ENCODE measurements at places on chromosomes 5 and 9.

DNA sequence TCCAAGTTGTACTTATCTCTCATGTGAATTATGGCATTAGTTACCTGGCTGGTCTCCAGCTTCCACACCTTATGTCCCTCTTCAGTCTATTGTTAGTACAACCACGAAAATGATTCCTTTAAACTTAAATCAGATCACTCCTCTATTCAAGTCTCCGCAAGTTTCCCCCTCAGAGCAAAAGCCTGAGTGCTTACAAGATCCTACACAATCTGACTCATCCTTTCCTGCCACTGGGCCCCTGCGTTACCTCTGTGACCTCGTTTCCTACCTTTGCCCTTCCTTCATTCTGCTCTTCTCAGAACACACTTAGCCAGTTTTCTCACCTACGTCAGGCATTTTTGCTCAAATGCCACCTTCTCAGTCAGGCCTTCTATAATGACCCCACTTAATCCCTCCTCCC is 45.1 kb upstream of the GLIS3 start:
- DNase-seq: no peak

GRCh38 chr5:150377964-150378694 is 20.6 kb downstream of the TCOF1 start:
- DNase-seq: no peak

GRCh38 chr9:120256146-120256545 is 323.8 kb downstream of the CDK5RAP2 start:
- DNase-seq: no peak

DNA sequence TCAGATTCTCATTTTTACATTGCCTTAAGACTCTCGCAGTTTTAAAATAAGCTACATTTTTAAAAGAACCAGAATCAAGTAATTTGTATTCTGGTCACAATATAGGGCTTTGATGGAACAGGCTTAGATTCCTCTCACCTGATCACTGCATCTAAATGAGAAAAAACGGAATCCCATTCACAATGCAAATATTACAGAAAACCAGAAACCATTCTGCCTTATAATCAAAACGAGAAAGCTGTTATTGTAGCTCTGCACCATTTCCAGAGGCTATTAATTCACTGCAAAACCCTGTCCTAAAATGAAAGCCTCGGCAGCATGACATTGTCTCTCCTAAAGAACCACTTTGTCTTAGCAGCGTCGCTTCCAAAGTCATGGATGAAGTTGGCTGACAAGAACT is 116.1 kb upstream of the ZNF366 start:
- DNase-seq: no peak

DNA sequence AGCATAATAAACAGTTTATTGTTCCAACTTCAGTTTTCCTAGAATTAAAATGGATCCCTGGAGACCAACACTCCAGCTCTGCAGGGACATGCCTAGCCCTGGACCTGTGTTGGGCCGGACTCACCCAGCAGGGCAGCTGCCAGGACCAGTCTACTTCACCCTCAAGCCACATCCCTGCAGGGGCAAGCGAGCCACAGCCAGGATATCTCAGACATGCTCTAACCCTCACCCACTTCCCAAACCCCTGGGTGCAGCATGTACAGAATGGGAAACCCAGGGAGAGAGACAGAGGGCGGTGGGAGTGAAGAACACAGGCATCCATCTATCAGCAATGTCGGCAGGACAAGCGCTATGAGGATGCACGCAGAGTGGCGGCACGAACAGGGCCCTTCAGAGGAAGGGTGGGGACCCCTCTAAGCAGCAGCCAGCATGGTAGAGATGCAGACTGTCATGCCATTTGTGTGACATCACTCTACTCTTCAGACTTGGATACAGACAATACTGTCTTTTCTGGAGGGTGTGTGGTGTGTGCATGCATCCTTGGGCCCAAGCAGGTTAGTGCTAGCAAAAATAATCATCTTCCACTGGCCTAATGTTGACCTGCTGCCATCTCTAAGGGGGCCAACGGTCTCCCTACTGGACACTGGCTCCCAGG is 83.1 kb downstream of the SEMA4D start:
- DNase-seq: no peak

DNA sequence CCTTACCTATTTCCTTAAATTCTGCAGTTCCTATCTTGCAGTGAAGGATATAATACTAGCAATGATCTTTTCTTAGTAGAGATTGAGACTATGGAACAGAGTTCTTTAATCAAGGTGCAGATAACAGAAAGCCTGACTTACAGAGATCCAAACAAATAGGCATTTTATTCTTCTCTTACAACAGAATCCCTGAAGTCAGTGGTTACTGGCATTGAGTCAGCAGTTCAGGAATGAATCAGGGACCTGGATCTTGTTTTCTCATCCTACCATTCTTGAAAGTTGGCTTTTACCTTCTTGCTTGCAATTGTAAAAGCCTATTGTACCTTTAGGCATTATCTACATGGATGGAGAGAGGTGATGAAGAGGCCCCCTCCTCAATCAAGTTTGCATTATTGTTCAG is 47.5 kb upstream of the TLE4 start:
- no peak for DNase-seq

GRCh38 chr5:53339962-53340540 is 140.4 kb upstream of the FST start:
- no peak for DNase-seq

DNA sequence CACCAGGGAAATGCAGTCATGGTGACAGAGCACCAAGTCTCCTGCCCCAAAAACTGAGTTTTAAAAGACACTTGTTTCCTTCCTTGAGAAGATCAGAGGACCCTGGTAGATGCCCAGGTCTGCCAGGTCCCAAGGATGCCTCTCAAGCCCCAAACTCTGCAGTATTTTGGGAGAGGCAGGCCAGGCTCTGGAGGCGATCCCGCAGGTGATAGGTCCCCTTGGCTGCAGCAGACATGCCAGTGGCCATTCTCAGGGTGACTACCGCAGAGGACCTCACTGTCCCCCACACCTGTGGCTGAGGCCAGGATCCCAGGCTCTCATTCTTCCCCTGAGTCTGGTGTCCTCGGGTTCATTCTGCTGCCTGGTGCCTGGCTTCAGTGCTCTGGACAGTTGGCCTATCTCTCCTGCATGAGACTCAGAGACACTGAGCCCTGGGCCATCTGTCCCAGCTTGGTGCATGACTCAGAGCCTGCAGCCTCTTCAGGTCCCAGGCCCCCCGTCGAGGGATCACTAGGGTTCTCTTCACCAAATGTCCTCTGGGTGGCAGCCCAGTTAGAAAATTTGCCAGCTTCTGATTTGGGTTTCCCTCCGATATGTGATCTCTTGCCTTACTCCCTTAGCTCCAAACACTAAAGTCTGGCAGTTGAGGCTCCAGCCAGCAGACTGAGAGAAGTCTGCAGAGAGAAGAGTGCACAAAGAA is 59.7 kb upstream of the GARNL3 start:
- no peak for DNase-seq

DNA sequence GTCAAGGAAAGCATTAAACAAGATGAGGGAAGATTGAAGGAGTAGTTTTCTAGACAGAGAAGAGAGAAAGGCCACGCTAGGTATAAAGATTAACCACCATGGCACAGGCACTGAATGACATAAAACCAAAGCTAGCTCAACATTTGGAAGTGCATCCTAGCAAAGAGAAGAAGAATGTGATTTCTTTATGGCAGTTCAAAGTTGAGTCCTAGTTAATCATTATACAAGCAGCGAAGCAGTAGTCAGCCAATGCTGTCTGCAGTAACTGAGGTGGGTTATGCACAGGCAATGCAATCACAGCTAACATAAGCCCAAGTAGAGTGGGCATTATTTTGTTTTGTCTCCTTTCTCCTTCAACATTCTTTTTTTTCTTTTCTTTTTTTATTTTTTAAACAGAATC is 24.0 kb upstream of the ANKRD31 start:
- no peak for DNase-seq

DNA sequence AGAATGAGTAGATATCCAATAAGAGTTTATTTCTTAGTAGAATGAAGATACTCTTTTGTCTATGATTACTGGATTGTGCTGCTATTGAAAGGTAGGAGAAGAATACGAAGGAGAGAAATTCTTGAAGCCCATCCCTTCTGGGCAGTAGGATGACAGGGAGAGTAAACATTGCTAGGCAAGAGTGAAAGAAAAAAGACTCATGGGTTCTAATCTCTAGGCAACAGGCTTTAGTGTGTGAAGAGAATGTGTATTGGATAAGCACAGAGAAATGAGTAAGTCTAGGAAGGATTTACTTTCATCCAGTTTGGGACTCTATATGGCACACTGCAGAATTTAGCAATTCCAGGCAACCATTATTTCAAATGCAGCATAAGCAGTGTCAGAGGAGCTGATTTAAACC is 216.0 kb downstream of the GABRG2 start:
- no peak for DNase-seq

GRCh38 chr5:38806775-38807258 is 39.0 kb upstream of the OSMR start:
- no peak for DNase-seq

DNA sequence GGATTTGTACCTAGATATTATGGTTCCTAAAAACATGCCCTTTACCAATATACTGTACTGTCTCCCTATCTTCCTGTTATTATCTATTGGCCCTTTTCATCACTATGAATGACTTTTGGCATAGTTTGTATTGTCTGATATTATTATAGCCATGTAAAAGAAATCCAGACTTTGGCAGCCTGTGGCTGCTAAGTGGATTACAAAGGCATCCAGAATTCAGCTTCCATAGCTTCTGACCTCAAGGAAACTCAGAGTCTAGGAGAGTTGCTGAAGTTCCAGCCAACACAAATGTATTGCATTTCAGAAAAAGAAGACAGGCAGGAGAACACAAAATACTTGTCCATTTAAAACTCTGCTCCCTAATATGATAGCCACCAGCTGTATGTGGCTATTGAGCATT is 319.2 kb upstream of the MPDZ start:
- DNase-seq: no peak

DNA sequence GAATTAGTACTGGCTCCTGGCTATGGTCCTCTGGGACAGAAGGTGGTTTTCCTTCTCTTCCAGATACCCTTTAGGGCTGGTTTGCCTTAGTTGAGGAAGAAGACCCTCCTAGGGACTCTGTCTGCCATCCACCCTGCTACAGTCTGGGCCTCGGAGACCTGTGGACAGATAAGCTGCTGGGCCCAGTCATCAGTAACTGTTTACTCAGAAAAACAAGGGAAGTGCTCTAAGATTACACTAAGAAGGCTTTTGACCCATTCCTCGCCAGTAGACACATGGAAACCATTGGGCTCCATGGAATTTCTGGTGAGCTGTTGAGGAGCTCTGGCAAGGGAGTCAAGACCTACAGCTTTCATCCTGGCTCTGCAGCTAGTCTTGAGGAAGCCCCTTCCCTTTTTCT is 31.2 kb downstream of the LARP1 start:
- no peak for DNase-seq

- DNase-seq: no peak
These were observed 202.6 kb downstream of the SEMA5A start for GRCh38 chr5:9343146-9343850.

GRCh38 chr5:3033033-3033755 is 281.7 kb upstream of the IRX2 start:
- DNase-seq: no peak

DNA sequence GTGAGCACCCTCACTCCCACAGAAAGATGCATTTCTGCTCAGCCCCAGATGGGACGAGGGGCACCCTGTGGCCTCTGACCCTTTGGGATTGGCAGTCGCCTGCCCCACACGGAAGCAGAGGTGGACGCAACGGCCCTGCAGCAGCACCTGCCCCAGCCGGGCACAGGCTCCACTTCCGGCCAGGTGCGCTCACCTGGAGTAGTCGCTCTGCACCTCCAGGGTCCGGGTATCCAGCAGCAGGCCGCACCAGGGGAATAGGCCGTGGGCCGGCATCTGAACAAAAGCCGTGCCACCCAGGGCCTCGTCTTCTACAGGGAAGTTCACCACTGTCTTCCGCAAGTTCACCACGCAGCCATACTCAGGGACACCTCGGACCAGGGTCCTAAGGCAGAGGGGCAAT is 30.7 kb downstream of the TERT start:
- DNase-seq: no peak

GRCh38 chr5:15495026-15495425 is 5.0 kb upstream of the FBXL7 start:
- no peak for DNase-seq

DNA sequence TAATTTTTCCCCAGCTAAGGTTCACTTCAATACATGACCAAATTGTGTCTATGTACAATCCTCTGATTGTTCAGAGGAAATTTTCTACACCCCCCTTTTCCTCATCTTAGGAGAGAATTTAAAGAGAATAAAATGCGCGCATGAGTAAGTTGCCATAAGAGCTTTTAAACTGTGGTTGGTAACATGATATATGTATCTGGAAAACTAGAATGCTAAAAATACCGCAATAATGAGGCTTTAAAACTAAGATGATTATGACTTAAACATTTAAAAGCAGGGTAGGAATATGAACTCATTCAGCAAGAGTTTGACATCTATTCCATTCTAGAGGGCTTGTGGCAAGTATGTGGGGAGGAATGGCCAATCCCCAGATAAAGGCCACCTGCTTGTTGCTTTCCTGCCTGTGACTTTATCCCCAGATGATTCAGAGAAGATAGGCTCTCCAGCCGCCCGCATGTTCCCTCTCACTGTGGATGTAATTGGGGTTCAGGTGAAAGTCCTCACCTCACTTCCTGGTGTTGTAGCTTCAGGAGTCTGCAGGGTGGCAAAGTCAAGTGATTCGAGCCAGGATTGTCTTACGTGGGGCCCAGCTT is 26.5 kb upstream of the BASP1 start:
- no peak for DNase-seq

DNA sequence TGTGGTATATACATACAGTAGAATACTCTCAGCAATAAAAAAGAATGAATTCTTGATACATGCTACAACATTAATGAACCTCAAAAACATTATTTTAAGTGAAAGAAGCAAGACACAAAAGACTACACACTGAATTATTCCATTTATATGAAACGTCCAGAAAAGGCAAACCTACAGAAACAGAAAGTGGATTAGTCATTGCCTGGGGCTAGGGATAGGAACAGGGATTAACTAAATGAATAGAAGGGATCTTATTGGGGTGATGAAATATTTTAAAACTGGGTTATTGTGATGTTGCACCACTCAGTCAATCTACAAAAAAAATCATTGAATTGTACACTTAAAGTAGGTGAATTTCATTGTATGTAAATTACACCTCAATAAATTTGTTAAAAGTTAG is 326.7 kb downstream of the PIK3R1 start:
- DNase-seq: no peak

DNA sequence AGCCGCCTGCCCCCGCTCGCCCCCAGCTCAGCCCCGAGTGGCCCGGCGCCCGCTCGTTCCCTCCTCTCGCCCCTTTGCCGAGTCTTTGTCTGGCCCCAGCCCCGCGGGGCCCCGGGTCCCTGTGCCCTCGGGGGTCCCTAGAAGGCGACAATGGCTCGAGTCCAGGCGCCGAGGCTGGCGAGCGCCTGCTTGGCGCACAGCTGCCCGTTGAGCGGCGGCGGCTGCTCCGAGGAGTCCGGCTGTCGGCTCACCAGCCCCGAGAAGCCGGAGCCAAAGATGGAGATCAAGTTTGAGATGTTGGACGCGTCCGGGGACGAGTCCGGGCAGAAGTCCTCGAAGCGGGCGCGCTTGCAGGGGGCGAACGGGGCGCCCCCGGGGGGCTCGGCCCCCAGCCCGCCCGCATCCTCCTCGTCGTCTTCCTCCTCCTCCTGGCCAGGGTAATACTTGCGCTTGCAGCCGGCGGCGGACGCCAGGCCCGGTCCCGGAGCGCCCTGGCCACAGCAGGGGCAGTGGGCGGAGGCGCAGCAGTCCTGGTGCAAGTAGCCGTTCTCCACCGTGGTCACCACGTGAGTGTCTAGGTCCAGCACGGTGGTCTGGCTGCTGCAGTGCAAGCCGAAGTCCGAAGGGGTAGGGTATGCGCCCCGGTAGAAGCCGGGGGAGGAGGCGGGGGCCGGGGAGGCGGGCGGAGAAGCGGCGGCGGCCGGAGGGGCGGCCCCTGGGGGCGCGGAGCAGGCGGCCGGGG is 1.2 kb downstream of the IER5L start:
- DNase-seq: peak; percentile 83

Data from coronary artery (tissue), 2 donors.